ENCODE measurements at places on chromosomes 5 and 9.

GRCh38 chr9:68522131-68522530 is 18.6 kb downstream of the TMEM252 start:
- no peak for DNase-seq

DNA sequence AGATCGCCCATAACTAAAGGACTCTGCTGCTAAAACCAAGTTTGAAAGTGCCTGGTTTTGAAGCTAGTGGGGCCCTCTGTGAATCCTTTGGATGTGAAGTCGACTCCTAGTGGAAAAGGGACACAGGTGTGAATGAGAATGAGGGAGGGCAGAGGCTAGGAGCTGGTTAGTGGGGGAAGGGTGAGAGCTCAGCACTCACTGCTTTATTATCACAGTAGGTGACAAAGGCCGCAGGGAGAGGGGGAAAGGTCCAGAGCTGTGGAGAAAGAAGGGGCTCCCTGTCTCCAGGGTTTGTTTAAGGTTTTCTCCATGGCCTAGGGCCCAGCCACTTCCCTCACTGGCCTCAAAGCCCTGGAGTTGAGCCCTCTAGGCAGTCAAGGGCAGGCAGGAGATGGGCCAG is 3.5 kb downstream of the HDHD3 start:
- DNase-seq: no peak

GRCh38 chr9:126297661-126298060 is 29.0 kb upstream of the MVB12B start:
- no peak for DNase-seq

DNA sequence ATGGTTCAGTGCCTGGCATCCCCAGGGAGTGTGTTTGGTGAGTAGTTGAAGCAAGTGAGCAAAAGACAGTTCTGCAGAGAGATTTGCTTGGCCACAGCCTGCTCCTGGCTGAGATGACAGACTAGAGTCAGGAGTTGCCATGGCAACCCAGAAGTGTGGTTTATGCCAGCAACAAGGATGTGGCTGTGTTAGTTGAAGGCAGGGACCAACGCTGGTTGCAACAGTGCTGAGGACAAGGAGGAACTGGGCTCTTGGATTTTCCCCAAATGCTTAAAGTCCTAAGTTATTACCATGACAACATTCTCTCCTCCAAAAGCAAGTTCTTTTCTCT is 2.7 kb downstream of the NXNL2 start:
- peak; percentile 20 for DNase-seq

- DNase-seq: no peak
These were observed 33.3 kb downstream of the GPBP1 start for GRCh38 chr5:57207007-57207653.

DNA sequence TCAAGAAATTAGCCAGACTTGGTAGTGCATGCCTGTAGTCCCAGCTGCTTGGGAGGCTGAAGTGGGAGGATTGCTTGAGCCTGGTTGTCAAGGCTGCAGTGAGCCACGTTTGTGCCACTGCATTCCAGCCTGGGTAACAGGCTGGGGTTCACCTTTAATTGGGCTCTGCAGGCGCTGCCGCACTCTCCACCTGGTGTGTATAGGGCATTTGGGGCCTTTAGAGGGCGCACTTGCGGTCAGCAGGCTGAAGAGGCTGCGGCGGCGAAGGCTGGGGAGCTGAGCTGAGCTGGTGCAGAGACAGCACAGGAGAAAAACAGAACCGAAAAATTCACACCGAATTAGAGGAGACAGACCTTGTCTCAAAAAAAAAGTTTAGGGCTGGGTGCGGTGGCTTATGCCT is 31.2 kb downstream of the CDK7 start:
- no peak for DNase-seq

DNA sequence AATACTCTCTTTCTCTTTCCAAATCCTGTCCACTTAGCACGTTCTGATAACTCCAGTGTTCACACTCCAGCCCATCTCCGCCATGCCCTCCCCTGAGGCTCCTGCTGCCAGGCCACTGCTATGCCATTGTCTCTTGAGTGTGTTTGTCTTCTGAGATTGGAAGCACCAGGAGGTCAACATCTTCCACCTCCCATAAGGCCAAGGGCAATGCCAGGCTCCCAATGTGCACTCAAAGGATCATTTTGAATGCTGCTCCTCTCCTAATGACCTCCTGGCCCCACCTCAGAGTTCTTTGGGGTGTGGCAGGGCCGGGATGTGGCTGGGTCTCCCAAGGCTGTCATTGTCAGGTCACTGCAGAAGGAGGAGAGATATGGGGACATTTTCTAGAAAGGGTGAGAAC is 19.5 kb downstream of the IGIP start:
- DNase-seq: no peak

DNA sequence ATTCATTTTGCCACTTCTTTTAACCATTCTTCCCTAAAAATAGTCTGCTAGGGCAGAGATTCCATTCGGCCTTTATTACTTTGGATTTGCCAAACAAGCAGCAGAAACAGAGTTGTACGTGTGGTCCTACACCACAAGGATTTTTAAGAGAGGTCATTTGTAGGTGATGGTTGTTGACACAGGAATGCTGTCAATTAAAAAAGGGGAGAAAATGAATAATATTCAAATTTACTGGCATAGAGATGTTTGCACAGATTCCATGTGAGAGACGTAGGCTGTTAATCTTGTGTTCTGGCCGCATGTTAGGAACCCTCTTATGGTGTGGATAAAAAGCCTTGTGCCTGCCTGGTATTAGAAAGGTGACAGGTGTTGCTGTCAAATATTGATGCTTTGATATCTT is 34.9 kb downstream of the TRIO start:
- DNase-seq: no peak

GRCh38 chr5:143083006-143083405 is 312.8 kb downstream of the ARHGAP26 start:
- DNase-seq: no peak

DNA sequence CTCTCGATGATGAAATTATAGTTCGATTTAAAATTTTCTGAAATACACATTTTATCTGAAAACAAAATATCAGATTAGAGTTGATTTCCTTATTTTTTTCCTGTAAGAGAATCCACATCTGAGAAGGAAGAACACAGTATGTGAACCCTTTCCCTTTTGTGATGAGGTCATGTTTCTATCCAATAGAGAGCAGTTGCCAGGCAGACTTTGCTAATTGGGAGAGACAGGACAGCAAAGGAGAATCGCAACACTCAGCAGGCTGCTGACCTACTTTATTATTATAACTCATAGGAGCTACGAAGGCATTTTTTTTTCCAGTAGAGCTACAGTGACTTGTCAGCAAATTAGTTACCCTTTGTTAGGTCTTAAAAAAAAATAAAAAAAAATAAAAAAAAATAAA is 242.1 kb downstream of the HCN1 start:
- DNase-seq: no peak

DNA sequence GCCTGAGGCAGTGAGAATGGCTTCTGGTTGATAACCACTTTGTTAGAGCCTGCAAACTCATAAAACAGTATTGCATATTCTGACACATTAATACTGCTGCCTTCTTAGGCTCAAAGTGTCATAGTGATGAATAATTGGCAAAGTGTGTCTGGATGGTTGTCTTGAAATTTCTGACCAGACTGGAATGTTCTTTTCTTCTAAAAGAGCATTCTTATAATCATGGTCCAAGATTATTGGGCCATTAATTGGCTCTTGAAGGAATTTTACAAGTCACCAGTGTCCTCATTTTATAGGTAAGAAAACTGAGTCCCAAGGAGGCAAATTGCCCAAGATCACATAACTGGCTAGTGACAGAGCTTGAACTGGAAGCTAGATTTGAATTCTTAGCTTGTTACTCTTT is 111.7 kb downstream of the PCSK1 start:
- DNase-seq: no peak

DNA sequence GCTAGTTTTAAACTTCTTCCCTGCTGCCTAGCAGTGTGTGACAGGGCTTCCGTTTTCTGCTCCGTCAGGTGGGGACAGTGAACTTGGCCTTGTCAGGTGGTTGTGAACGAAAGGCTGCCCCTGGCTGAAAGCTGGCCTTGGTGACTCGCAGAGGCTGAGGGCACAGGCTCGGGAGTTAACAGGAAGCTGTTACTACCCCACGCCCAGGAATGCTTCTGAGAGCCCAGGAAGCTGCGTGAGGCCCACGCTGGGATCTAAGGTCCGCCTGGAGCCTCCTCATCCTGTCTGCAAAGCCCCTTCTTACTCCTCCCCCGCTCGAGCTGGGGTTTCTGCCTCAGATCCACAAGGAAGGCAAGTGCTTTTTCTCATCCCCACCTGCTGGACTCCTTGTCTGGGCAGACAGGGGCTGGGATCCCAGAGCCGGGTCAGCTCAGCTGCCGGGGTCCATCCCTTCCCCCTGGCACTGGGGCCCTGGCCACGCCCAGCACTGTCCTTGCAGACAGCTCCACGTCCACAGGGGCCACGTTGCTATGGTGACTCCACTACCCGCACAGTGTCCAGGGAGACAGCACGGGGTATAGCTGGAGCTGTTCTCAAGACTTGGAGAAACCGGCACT is 124.7 kb upstream of the TBC1D2 start:
- DNase-seq: no peak

GRCh38 chr5:138659561-138659960 is 84.4 kb upstream of the HSPA9 start:
- DNase-seq: no peak

- DNase-seq: no peak
These were observed 49.0 kb upstream of the ATG10 start for GRCh38 chr5:81922854-81923279.

DNA sequence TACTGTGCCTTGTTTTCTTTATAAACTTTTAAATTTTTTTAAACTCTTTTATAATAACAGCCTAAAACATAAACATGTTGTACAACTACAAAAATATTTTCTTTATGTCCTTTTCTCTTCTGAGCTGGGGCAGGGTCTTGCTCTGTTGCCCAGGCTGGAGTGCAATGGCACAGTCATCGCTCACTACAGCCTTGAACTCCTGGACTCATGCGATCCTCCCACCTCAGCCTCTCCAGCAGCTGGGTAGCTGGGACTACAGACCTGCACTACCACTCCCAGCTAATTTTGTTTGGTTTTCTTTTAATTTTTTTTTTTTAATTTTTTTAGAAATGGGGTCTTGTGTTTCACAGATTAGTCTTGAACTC is 31.5 kb downstream of the TTC1 start:
- no peak for DNase-seq

- no peak for DNase-seq
These were observed 9.4 kb downstream of the GABRA1 start for GRCh38 chr5:161857358-161857757.

DNA sequence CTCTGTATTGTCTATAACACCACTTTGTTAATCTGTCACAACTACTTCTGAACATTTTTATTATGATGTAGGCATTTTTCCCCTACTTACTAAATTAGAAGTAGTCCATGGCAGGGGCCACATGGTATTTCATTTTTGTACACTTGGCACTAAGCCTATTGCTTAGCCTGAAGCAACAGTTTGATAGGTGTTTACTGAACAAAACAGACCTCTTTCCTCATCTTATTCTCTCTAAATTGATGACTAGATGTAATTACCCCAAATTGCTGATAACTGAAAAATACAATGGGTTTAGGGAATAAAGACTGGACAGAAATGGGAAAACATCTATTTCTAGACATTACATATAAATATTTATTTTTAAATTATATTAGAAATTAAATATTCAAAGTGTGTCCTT is 633.8 kb downstream of the SLCO4C1 start:
- DNase-seq: no peak

DNA sequence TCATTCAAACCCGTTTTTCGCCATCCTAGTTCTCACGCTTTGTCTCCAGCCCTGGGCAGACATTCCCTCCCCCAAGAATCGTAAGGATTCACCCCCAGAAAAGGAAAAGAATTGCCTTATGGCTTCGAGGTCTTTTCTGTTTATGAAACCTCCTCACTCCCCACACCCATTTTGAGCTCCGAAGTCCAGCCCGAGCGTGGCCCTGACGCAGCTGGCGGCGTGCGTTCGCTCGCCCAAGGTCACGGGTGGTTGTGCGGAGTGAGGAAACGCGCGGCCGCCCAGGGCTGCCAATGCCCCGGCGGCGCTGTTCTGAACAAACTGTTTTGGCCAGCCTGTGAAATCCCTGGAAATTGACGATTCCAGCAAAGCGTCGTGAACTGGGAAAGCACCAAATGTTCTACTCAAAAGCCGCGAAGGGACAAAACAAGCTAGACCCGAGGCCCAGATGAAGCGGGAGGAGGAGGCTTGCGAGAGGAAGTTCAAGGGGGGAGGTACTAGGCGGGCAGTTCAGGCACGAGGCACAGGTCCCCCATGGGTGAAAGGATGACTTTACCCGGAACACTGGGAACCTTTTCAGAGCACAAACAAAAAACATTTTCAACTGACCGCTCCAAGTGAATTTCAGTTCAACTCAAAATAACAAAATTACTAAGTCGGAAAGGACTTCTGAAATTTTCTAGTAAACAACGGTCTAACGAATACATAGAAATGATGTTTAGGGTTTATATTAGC is 683 bp upstream of the ZFAND5 start:
- peak; percentile 87 for DNase-seq

- DNase-seq: no peak
These were observed 12.2 kb upstream of the TMEM252 start for GRCh38 chr9:68552700-68553476.

DNA sequence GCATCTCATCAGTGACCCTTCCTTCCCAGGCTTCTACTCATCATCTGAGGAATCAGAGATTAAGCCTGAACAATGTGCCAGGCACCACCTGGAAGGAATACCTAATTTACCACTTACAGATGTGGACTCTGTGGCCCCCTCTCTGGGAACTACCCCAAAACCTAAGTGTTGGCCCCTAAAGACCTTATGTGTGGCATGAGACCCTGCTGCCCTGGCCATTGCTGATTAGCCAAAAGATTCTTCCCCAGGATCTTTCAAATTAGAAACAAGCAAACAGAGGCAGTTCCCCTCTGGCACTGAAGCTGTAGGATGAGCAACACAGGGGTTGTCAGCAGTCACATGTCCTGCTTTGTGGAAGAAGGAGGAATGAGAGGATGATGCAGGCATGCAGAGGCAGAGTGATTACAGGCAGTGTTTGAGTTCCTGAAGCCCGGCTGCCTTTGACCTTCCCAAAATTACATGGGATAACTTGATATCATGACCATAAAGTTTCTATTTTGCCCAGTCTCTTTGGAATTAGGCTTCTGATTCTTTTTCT is 10.6 kb downstream of the SPINK4 start:
- DNase-seq: no peak

- DNase-seq: no peak
These were observed 827.5 kb downstream of the TAF11L14 start for GRCh38 chr5:18461766-18462165.

- DNase-seq: no peak
These were observed 454.3 kb downstream of the KDM4C start for GRCh38 chr9:7212101-7212500.

- no peak for DNase-seq
These were observed 35.6 kb upstream of the NEURL1B start for GRCh38 chr5:172605466-172605865.

GRCh38 chr9:109440797-109441287 is 57.3 kb downstream of the PTPN3 start:
- peak; percentile 39 for DNase-seq

DNA sequence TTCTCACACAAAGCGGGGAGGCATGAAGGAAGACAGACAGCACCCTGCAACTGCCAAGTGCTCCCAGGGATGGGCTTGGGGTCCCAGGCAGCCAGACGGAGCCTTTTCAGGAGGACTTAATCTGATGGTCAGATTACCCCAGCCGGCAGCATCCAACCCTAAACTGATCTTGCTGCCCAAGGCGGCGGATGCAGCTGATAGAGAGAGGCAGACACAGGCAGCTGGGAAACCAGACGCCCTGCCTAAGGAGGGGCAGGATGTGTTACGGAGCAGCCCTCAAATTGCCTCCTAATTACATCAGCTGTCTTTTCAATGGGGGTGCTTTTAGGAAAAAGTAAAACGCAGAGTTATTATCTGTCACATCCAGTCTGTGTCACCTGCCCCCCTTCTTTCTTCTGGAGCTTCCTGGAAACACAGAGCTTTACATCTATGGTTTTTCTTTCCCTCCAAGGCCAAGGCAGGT is 190.9 kb upstream of the PANK3 start:
- no peak for DNase-seq
